ENCODE measurements at places on chromosomes 2 and 18. TPM values are rescaled to one million over a fixed set of nuclear protein-coding genes. Genes with fewer than 3 reads are reported as not detected.

SIX2 gene
- polyA plus RNA-seq, result 4.2 TPM

NAT8 gene
- polyA plus RNA-seq, result not detected

ATP6V1C2 gene
- 1.2 TPM for polyA plus RNA-seq

RNF125 gene
- polyA plus RNA-seq, result 0.92 TPM

AQP12A gene
- polyA plus RNA-seq, result 284 TPM

KCNE4 gene
- 1.9 TPM for polyA plus RNA-seq

DNA sequence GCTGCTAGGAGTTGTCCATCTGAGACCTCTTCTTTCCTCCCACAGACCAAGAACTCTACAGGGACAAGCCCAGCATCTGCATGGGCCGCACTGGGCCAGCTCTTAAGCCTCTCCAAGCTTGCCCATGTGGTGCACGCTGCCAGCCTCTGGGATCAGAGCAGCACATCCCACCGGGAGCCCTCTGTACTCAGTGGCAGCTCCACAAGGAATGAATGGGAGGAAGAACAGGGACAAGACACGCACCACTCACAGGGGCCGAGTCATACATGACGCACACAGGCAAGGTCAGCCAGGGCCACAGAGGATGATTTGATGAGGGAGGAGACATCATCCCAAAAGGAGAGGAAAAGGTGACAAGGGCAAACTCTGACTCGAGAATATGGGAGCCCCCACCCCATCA, 268.3 kb downstream of the KLHL29 start:
- no peaks in the 10 kb centered on the region for H3K36me3 ChIP-seq
- no peak overlapping the region for H3K4me3 ChIP-seq
- H3K27ac ChIP-seq, result no peak overlapping the region
- H3K27me3 ChIP-seq, result no peaks in the 10 kb centered on the region

- no peaks in the 10 kb centered on the region for H3K27me3 ChIP-seq
- no peak overlapping the region for H3K27ac ChIP-seq
- H3K4me1 ChIP-seq, result no peaks in the 10 kb centered on the region
- H3K4me3 ChIP-seq, result no peak overlapping the region
- no peaks in the 10 kb centered on the region for H3K36me3 ChIP-seq
- DNase-seq, result no peak
These were observed 39.7 kb downstream of the EPB41L5 start for GRCh38 chr2:120052597-120052996.

DNA sequence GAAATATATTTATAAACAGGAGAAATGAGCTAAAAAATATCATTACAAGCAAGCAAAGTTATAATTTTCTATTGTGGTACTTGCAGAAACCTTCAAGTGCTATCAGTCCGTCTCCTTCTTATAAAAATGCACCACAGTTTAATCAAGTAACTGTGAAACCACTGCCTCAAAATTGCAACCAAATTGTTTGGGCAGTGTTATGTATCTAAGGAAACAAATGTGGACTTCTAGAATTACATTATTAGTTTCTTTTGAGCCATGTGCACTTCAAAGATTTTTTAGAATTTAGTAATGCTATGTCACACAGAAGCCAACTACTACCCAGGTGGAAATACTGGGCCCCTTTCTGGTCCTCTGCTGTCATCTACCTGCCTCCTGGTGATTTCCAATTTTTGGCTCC, 495.6 kb downstream of the NYAP2 start:
- no peaks in the 10 kb centered on the region for H3K4me1 ChIP-seq
- H3K36me3 ChIP-seq, result no peaks in the 10 kb centered on the region
- no peak overlapping the region for H3K4me3 ChIP-seq
- DNase-seq, result no peak

- H3K27ac ChIP-seq, result no peak overlapping the region
- H3K27me3 ChIP-seq, result no peaks in the 10 kb centered on the region
- no peak overlapping the region for H3K4me3 ChIP-seq
- no peak for DNase-seq
- peaks cover 12% of the 10 kb centered on the region for H3K4me1 ChIP-seq
These were observed 111.3 kb upstream of the TLK1 start for GRCh38 chr2:171271971-171272436.

DNA sequence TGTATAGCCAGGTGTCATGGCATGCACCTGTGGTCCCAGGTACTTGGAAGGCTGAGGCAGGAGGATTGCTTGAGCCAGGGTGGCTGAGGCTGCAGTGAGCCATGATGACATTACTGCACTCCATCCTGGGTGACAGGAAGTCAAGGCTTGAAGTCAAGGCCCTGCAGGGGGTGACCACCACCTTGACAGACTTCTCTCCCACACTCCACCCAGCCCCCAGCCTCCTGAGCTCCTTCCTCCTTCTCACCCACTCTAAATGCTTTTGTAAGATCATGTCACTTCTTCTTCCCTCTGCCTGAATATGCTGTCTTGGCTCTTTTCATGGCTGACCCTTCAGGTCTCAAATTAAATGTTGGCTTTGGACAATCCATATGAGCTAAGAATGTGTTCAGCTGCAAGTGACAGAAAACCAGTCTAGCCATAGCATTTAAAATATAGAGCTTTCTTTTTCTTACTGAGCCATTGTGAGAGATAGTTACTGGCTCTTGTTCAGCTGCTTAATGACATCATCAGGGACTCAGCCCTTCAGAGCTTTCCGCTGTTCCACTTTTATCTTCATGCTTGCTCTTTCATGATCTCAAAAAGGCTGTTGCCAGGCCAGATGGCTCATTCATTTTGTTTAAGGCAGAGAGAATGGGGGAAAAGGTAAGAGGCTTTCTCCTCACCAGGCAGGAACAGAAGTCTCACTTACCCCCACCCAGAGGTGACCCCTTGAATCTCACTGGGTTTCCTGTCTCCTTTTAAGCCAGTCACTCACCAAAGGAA, 36.7 kb upstream of the TTC39C start:
- no peak overlapping the region for H3K27ac ChIP-seq
- no peaks in the 10 kb centered on the region for H3K36me3 ChIP-seq
- no peak for DNase-seq

- no peaks in the 10 kb centered on the region for H3K4me1 ChIP-seq
- H3K4me3 ChIP-seq, result peak overlapping the region; percentile 12
- no peaks in the 10 kb centered on the region for H3K36me3 ChIP-seq
- no peaks in the 10 kb centered on the region for H3K27me3 ChIP-seq
These were observed 31.5 kb downstream of the ACVR1C start for GRCh38 chr2:157596992-157597681.

DNA sequence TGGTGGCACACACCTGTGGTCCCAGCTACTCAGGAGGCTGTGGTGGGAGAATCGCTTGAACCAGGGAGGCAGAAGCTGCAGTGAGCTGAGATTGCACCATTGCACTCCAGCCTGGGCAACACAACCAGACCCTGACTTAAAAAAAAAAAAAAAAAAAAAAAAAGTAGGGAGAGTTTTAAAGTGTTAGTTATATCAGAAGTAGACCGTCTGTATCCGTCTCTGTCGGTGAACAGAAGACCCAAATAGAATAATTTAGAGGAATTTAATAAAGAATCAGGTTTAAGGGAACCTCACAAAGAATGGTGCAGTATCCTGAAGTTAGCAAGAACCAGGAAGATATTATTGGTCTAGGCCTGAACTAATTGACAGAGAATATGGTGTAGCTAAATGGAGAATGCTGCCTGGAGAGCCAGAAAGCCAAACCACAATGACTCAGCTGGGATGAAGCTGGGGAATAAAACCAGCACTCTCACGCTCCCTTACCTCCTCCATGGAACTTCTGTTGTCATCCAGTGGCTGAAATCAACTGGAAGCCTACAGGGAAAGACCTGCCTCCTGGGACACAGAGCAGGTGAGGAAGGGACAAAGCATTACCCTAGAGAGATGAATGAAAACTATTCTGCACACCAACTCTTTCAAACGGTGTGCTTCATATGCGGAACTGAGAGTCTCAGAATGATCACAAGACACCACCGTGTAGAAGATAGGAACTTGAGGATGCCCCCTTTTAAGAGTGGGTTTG, 39.1 kb upstream of the PLEKHM3 start:
- H3K27ac ChIP-seq, result no peak overlapping the region
- H3K4me3 ChIP-seq, result no peak overlapping the region
- no peaks in the 10 kb centered on the region for H3K4me1 ChIP-seq
- DNase-seq, result no peak

- H3K27me3 ChIP-seq, result no peaks in the 10 kb centered on the region
- H3K4me1 ChIP-seq, result no peaks in the 10 kb centered on the region
- no peak overlapping the region for H3K4me3 ChIP-seq
- DNase-seq, result no peak
- no peaks in the 10 kb centered on the region for H3K36me3 ChIP-seq
These were observed 44.6 kb downstream of the FAM124B start for GRCh38 chr2:224357098-224357901.

DNA sequence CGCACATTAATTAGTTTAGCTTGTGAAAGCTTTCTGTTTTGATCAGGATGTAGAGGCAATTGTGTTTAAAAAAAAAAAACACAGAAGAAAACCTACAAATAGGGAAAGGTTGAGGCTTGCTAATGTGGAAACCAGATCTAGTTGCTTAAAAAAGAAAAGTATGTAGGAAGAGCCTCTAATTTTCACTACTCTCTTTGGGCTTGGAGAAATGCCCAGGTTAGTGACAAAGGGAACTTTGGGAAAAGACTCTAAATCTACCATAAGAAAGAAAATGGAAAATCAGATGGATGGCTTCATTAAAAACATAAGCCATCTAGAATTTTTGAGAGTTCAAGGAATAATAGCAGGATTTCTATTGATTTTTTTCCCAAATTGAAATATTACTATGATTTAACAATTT, 47.3 kb upstream of the SLC38A11 start:
- H3K27ac ChIP-seq, result no peak overlapping the region
- no peaks in the 10 kb centered on the region for H3K36me3 ChIP-seq
- peaks cover 3% of the 10 kb centered on the region for H3K4me1 ChIP-seq
- no peak for DNase-seq
- H3K4me3 ChIP-seq, result no peak overlapping the region
- H3K27me3 ChIP-seq, result no peaks in the 10 kb centered on the region

DNA sequence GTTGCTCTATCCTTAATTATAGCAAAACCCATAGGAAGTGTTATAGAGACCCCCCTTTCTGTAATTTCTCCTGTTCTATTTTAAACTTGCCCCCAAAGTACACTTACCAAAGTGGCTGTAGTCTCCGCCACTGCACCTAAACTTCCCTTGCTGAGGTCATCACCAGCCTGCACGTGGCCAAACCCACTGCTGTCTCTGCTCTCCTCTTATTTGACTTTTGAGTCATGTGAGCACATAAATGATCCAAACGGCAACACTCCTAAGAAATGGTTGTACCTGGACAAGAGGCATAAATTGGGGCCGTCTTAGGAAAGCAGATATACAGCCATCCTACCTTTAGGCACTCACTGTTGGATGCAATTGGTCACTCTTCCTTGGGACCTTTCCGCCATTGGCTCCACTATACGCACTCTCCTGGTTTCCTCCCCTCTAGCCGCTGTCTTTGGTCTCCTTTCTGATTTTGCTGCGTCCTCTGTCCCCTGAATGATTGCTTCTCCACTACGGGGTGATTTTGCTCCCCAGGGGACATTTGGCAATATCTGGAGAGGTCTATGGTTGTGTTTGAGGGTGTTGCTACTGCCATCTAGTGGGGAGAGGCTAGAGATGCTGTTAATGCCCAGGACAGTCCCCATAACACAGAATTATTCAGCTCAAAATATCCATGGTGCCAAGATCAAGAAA, 19.2 kb upstream of the IL36G start:
- DNase-seq, result peak; percentile 43
- H3K4me3 ChIP-seq, result no peak overlapping the region
- H3K27me3 ChIP-seq, result no peaks in the 10 kb centered on the region

DNA sequence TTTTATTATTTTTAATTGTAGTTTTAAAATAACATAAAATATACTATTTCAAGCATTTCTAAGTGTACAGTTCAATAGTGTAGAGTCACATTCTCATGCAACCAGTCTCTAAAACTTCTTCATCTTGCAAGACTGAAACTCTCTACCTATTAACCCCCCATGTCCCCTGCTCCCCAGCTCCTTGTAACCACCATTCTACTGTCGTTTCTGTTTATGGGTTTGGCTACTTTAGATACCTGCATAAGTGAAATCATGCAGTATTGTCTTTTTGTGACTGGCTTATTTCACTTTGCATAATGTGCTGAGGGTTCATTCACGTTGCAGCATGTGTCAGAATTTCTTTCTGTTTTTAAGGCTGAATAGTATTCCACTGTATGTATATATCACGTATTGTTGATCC, 139.4 kb downstream of the SMAD7 start:
- no peaks in the 10 kb centered on the region for H3K27me3 ChIP-seq
- no peaks in the 10 kb centered on the region for H3K36me3 ChIP-seq
- H3K4me3 ChIP-seq, result no peak overlapping the region
- no peaks in the 10 kb centered on the region for H3K4me1 ChIP-seq
- no peak overlapping the region for H3K27ac ChIP-seq

GRCh38 chr2:152420363-152420762, 85.4 kb downstream of the FMNL2 start:
- no peak overlapping the region for H3K4me3 ChIP-seq
- peaks cover 17% of the 10 kb centered on the region for H3K4me1 ChIP-seq
- no peaks in the 10 kb centered on the region for H3K27me3 ChIP-seq

DNA sequence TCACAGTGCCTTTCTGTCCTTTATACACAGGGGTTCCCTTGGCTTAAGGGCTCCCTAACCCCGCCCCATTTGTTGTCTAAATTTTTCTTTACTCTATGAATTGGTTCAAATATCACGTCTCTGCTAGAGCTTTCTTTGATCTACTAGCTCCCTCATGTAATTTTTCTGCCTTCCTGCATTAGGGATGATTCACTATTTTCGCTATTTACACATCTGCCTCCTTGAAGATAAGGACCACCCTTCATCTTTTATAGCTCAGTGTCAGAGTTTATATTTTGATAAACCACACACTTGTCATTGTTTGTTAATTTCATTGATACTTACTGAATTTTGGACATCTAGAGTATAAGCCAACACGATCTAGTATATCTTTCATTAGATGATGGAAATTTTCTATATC, 169.2 kb downstream of the LPIN1 start:
- no peak overlapping the region for H3K27ac ChIP-seq
- H3K4me3 ChIP-seq, result no peak overlapping the region
- H3K36me3 ChIP-seq, result no peaks in the 10 kb centered on the region
- no peaks in the 10 kb centered on the region for H3K4me1 ChIP-seq
- no peak for DNase-seq

- no peak overlapping the region for H3K4me3 ChIP-seq
- no peak for DNase-seq
- no peak overlapping the region for H3K27ac ChIP-seq
- H3K27me3 ChIP-seq, result no peaks in the 10 kb centered on the region
- no peaks in the 10 kb centered on the region for H3K36me3 ChIP-seq
These were observed 112.2 kb upstream of the SESTD1 start for GRCh38 chr2:179376881-179377280.

DNA sequence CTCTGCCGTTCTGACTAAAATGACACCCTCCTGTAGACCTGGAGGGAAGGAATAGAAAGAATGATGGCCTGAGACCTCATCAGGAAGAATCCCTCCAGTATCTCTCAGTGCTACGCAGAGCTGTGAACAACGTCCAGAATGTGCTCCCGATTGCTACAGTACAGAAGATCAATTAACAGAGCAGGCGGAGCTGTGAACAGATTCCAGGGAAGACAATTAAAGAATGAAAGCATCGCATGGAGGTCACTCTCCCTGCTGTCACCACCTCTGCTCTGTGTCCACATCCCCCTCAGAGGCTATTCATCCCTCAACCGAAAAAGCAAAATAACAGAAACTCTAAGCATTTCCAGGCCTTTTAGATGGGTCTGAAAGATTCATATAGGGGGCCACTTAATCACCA, 481.0 kb downstream of the EIPR1 start:
- H3K27me3 ChIP-seq, result no peaks in the 10 kb centered on the region
- H3K4me1 ChIP-seq, result no peaks in the 10 kb centered on the region
- DNase-seq, result no peak
- H3K27ac ChIP-seq, result no peak overlapping the region
- H3K36me3 ChIP-seq, result no peaks in the 10 kb centered on the region
- H3K4me3 ChIP-seq, result no peak overlapping the region

- no peaks in the 10 kb centered on the region for H3K36me3 ChIP-seq
- H3K4me1 ChIP-seq, result no peaks in the 10 kb centered on the region
- no peak for DNase-seq
- H3K4me3 ChIP-seq, result no peak overlapping the region
- no peaks in the 10 kb centered on the region for H3K27me3 ChIP-seq
- no peak overlapping the region for H3K27ac ChIP-seq
These were observed 466.0 kb downstream of the NYAP2 start for GRCh38 chr2:225865468-225865867.

Data from pancreas (tissue), 10 donors.